ENCODE measurements at places on chromosomes 16 and 17.
A peak's percentile ranks its signal among the peaks of the same experiment; 100 is the strongest.

DNA sequence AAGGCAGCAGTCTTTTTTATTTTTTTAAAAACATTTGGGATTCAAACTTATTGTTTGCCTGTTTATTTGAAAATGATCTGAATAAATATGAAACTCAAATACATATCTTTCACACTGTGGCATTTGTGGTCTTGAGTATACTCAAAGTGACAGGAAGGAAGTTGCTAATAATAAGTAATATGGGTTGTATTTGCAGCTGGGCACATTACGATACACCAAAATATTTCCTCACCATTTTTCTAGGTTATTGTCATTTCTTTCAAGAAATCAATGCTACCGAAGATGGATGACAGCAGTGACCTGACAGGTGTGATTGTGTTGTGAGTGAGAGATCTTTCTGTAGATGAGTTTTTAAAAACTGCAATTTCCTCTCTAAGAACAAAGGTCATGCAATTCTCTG lies 665.7 kb downstream of the CDH8 start:
- no peak for DNase-seq

DNA sequence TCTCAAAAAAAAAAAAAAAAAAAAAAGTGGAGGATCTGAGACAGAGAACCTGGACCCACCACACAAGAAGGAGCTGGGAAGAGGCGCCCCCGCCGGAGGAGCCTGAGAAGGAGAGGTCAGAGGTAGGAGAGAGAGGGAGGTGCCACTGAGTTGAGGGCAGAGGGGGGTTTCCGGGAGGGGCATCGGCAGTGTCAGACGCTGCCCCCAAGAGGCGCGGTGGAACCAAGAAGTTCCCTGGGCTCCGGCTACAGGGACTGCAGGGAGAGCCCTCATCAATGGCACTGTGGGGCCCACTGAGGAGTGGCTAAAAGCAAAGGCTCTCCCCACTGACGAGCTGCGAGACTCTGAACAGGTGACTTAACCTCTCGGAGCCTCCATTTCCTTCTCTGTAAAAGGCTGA lies 4.2 kb downstream of the CCDC42 start:
- DNase-seq: no peak

DNA sequence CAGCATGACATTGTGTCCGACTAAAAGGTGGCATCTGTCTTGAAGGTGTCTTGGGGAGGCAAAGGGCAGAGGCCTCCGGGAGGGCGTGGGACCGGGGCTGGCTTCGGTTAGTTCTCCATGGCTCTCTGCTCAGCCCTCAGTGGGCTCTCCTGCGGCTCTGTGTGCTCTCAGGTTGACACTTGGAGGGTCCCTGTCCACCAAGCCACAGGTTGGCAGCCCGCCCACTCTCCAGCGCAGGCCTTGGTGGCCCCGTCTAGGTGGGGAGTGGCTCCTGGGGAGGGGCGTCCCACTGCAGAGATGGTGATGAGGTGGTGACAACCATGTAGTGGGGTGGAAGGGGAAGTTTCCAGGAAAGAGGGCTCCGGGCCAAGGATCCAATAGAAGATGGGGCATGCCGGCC lies 31.6 kb downstream of the ADGRG5 start:
- no peak for DNase-seq

GRCh38 chr17:82023447-82024241 lies 539 bp downstream of the LRRC45 start:
- DNase-seq: peak; percentile 76

GRCh38 chr16:1991588-1991947 lies 1.8 kb downstream of the SYNGR3 start:
- DNase-seq: no peak
